ENCODE measurements at places on chromosomes 5 and 9.

- DNase-seq: no peak
Observed at GRCh38 chr5:158165647-158166046, 306.7 kb upstream of the CLINT1 start.

GRCh38 chr9:87556821-87557220 lies 59.2 kb downstream of the DAPK1 start:
- no peak for DNase-seq

- no peak for DNase-seq
Observed at GRCh38 chr5:172556971-172557461, 84.0 kb upstream of the NEURL1B start.

DNA sequence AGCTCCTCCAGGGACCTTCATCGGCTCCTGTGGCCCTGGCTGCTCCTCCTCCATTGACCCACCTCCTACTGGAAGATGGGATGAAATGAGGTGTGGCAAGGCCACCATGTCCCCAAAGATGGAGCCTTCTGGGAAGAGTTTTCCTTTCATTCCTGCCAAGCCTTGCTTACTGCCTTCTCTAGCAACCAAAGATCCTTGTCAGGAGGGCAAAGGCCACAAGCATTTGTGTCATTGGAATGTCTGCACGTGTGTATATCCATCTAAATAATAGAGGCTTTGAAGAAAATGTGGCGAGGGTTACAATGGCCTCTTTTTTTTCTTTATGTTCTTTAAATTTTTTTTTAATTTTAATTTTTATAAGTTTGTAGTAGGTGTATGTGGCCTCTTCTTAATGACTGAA lies 313.6 kb downstream of the ARHGEF28 start:
- no peak for DNase-seq

DNA sequence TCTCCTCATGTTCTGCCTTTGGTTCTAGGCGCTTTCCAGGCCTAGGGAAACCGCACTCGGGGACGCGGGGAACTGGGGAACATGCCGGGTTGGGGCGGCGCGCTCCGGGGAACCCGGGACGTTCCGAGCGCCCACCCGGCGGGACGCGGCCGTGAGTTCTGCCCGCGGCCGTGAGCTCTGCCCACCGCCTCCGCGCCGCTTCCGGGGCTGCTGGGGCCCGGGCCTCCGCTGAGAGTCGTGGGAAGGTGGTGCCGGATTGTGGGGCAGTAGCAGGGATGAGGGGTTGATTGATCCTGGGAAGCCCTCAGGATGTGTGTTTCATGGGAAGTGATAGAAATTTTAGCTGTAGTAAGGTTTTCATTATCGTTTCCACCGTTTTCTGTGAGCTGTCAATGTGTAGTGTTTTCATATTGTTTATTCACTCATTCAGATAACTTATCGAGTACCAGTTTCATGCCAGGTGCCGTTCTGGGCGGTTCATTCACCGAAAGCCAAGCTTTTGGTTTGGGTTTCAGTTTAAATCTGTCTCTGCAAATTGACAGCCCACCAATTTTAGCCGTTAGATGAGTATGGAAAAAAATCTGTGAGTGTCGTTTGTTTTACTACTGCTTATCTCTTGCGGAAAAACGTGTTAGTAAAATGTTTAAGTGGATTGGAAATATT lies 657 bp downstream of the MTRR start:
- no peak for DNase-seq

- no peak for DNase-seq
Observed at GRCh38 chr9:118609355-118610044, 759.7 kb downstream of the BRINP1 start.

GRCh38 chr5:88690409-88691229 lies 192.4 kb downstream of the MEF2C start:
- DNase-seq: no peak

GRCh38 chr9:95516734-95517558 lies at the start of gene PTCH1:
Gene PTCH1 (minus strand): TSS chr9:95516971.
- no peak for DNase-seq

GRCh38 chr9:95574866-95575553 lies 58.2 kb upstream of the PTCH1 start:
- no peak for DNase-seq

- no peak for DNase-seq
Observed at GRCh38 chr9:94900222-94901018, 173.9 kb downstream of the AOPEP start.

DNA sequence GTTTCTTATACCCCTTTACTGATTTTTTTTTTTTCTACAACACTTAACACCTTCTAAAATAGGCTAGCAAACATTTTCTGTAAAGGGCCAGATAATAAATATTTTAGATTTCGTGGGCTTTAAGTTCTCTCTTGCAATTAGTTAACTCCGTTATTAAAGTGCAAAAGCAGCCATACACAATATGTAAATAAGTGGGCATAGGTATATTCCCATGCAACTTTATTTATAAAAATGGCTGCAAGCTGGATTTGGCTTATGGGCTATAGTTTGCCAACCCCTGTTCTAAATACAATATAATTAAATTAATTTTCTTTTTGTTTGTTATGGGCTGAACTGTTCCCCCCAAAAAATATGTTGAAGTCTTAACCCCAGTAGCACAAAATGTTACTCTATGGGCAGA lies 10.8 kb downstream of the IL6ST start:
- no peak for DNase-seq

DNA sequence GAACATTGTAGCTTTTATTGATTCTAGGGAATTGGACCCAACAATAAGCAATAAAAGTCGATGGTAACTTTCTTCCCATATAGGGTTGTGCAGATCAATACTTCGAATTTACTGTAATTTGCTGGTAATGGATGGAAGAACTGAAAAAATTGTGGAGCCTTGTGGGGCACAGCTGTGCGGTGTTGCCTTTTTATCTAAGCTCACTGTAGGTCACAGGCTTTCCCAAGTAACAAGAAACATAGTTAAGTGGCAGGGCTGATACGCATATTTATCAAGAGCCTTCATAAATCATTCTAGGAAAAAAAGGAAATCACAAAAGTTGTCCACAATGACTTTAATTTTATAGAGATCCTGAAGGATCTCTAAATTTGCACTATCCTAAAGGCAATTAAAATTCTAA lies 292.9 kb downstream of the MAST4 start:
- no peak for DNase-seq

DNA sequence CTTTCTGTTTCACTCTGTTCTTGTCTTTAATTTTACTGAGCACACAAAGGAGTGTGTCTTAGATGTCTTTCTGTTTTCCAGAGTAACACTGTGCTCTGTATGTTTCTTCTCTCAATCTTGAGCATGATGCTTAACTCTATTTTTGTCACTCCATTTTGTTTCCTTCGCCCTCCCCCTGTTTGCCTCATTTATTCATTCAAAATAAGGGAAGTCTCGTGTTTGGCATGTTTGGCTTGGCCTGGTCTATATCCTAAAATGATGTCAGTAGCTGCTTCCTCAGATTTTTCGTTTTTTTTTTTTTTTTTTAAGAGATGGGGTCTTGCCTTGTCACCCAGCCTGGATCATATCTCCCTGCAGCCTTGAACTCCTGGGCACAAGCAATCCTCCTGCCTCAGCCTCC lies 22.0 kb downstream of the ZNF618 start:
- no peak for DNase-seq

DNA sequence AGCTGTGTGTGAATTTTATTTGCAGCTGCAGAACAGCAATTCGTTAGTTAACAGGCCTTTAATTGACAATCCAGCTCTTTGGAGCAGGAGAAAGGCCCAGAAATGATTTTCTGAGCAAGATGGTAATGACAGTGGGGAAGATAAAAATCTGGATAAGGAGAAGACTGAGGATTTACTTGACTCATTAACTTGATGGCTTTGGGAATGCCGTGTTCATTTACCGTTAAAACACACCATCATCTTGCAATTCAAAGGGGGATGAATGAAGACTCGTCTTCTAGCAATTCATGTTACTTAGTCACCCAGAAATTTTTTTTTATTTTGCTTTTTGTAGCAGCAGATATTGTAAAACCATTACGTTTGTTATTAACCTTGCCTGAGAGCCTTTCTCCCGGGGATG lies 52.0 kb downstream of the PTTG1 start:
- no peak for DNase-seq

DNA sequence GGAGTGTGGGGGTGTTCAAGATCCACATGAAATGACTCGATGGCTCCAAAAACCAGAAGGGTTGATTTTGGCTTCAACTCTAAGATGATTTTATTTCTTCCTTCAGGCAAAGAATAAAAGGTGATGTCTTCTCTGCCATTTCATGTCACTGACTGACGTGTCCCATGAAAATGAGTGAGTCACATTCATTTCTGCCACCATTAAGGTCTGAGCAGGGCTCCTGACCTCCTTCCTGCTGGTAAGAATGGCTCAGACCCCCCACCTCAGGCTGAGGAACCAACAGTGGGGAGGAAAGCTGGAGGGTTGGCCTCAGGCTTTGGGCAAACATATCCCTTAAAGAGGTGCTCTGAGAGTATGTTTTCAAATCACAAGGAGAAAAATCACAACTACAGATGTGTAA lies 53.9 kb upstream of the ZNF354A start:
- DNase-seq: no peak

- no peak for DNase-seq
Observed at GRCh38 chr9:77891128-77891800, 140.3 kb downstream of the GNAQ start.

GRCh38 chr9:98538626-98539031 lies 170.1 kb downstream of the GABBR2 start:
- no peak for DNase-seq

DNA sequence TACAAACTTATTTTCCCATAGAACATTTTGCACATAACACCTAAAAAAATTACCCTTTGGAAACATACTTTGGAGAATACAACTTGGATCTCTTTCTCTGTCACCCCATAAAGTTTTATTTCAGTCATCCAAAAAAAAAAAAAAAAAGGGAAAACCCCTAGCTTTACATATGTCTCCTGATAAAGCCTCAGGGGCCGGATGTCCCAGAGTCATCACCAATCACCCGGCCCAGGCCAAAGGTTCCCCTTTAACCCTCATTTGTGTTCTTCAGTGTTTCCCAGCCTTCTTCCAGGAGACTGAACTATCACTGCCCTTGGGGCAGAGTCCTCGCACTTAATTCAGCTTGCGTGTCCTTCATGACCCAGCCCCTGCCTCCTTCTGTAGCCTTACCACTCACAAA lies 28.8 kb downstream of the ANXA6 start:
- DNase-seq: no peak

- no peak for DNase-seq
Observed at GRCh38 chr5:5473226-5473625, 50.7 kb downstream of the ICE1 start.

DNA sequence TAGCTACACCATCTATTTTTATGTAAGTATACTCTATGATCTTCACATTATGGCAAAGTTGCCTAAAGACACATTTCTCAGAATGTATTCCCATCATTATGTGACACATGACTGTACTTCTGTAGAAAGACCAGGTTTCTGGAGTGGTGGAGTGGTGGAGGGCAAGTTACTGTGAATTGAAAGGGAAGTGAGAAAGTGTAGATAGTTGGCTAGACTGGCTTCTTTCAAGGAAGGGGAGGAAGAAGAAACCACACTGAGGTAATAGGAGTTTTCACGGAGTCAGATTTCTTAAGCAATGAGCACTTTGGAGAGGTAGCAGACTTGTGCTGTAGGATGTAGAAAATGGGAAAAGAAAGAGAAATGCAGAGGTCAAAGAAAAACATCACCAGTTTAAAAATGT lies 50.9 kb upstream of the EQTN start:
- no peak for DNase-seq
